ENCODE measurements at places on chromosomes 5 and 9. TPM values are rescaled to one million over a fixed set of nuclear protein-coding genes. Genes with fewer than 3 reads are reported as not detected.

SLC25A48 gene
- 4.5 TPM for total RNA-seq

SAXO1 gene
- total RNA-seq = not detected

IRX4 gene
- not detected for total RNA-seq

PCDHGB7 gene
- total RNA-seq = 0.07 TPM

GABRP gene
- total RNA-seq = not detected

PCDHGC3 gene
- 0.20 TPM for total RNA-seq

TTC33 gene
- 20.0 TPM for total RNA-seq

SOHLH1 gene
- 0.32 TPM for total RNA-seq

NACC2 gene
- 10.5 TPM for total RNA-seq

DNA sequence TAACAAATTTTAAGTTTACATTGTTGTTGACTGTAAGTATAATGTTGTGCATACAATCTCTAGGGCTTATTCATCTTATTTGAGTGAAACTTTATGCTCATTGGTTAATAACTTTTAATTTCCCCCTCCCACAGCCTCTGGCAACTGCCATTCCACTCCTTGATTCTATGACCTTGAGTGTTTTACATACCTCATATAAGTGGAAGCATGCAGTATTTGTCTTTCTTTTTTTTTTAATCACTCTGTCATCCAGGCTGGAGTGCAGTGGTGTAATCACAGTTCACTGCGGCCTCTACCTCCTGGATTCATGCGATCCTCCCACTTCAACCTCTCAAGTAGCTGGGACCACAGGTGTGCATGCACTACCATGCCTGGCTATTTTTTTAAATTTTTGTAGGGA lies 83.9 kb downstream of the KCTD16 start:
- H3K27ac ChIP-seq = no peak overlapping the region
- H3K4me3 ChIP-seq = no peak overlapping the region
- H3K36me3 ChIP-seq = no peaks in the 10 kb centered on the region
- DNase-seq = no peak
- H3K4me1 ChIP-seq = no peaks in the 10 kb centered on the region

DNA sequence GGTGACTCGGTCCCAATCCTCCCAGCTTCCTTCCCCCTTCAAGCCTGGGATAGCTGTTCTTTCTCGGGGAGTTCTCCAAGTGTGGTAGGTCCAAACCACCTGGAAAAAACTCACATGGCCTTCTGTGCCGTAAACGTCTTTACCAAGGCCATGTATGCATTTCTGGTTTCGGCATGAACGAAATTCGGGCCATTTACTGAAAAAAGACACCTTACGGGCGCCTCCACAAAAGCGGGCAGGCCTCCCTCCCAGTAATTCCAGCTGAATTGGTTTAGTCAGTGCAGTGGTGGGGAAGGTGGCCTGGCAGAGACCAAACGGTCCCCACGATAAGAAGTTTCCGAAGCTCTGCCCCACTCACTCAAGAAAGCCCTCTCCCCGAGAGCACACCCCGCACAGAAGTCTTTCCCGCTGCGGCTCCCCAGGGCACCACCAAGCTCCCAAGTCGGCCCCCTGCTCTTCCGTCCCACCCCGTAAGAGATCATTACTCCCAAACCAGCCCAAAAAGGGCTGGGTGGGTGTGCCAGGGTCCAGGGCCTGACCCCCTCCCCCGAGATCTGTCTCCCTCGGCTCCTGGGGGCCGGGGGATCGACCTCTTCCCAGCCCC lies 86.3 kb upstream of the MELK start:
- H3K27ac ChIP-seq = peak overlapping the region; percentile 77
- H3K27me3 ChIP-seq = no peaks in the 10 kb centered on the region
- H3K4me1 ChIP-seq = peaks cover 33% of the 10 kb centered on the region
- no peaks in the 10 kb centered on the region for H3K36me3 ChIP-seq

DNA sequence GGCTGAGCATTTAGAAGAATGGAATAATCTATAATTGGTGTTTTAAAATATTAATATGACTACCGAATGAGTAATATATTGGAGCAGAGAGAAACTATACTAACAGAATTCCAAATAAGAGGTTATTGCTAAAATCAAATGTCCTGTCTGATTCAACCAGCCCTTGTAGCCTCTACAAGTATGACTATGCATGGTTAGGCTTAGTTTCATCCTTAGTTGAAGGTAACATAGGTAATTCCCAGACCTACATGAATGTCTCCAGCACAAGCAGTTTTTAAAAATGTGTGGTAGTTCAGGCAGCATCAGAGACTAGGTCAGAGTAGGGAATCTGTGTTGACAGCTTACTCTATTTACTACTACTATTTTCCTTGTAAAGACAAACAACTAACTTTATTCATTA lies 51.7 kb upstream of the SLC27A6 start:
- no peak overlapping the region for H3K4me3 ChIP-seq
- H3K36me3 ChIP-seq = no peaks in the 10 kb centered on the region
- no peaks in the 10 kb centered on the region for H3K4me1 ChIP-seq
- no peaks in the 10 kb centered on the region for H3K27me3 ChIP-seq
- no peak for DNase-seq
- no peak overlapping the region for H3K27ac ChIP-seq

DNA sequence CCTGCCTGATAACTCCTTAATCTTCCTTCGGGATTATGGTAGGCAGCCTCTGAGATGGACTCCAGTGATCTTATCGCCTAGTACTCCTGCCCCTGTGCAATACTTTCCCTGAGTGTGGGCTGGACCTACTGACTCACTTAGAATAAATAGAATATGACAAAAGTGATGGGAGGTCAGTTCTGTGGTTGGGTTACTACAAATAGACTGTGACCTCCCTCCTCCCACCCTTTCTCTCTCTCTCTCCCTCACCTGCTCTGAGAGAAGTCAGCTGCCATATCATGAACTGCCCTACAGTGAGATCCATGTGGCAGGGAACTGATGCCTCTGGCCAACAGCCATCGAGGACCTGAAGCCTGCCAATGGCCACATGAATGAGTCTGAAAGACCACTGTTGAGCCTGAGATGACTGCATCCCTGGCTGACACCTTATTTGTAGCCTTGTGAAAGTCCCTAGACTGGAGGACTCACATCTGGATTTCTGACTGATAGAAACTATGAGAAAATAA lies 31.7 kb downstream of the NRG2 start:
- H3K4me1 ChIP-seq = no peaks in the 10 kb centered on the region
- no peaks in the 10 kb centered on the region for H3K36me3 ChIP-seq
- DNase-seq = peak; percentile 34
- no peaks in the 10 kb centered on the region for H3K27me3 ChIP-seq

GRCh38 chr9:71115448-71115975 lies 5.9 kb downstream of the TRPM3 start:
- H3K27me3 ChIP-seq = no peaks in the 10 kb centered on the region
- no peak overlapping the region for H3K27ac ChIP-seq
- no peak for DNase-seq
- no peaks in the 10 kb centered on the region for H3K36me3 ChIP-seq
- no peaks in the 10 kb centered on the region for H3K4me1 ChIP-seq

GRCh38 chr9:137320555-137321384 lies 18.7 kb upstream of the NRARP start:
- DNase-seq = no peak
- H3K4me1 ChIP-seq = 0 out of 2 replicates have a peak, but pooled peaks cover 5% of the 10 kb centered on the region
- H3K27ac ChIP-seq = no peak overlapping the region
- H3K4me3 ChIP-seq = no peak overlapping the region
- H3K36me3 ChIP-seq = no peaks in the 10 kb centered on the region
- peaks cover 46% of the 10 kb centered on the region for H3K27me3 ChIP-seq

Measured in HepG2 (cell line).